ENCODE measurements at places on chromosomes 1 and 21.

GRCh38 chr1:150987924-150988323 lies 5.8 kb downstream of the ANXA9 start:
- no peak for DNase-seq

DNA sequence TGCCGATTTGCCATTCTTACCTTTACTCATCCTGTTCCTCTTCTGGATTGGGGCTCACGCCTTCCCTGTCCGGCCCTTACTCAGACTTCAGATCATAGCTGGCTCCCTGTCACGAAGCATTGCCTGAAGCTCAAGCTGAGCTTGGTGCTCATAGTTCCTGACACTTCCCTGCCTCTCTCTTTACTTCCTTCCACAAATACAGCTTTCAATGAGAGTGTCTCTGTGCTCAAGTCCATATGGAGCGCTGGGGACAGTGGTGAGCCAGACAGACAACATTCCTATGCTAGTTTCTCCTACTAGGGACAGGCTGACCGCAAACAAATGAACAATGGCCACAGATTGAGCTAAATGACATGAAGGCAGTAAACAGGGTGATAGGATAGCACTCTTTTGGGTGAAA lies 38.1 kb downstream of the HHAT start:
- DNase-seq, result no peak

- DNase-seq, result no peak
Observed at GRCh38 chr1:29684141-29684540, 447.8 kb downstream of the PTPRU start.

DNA sequence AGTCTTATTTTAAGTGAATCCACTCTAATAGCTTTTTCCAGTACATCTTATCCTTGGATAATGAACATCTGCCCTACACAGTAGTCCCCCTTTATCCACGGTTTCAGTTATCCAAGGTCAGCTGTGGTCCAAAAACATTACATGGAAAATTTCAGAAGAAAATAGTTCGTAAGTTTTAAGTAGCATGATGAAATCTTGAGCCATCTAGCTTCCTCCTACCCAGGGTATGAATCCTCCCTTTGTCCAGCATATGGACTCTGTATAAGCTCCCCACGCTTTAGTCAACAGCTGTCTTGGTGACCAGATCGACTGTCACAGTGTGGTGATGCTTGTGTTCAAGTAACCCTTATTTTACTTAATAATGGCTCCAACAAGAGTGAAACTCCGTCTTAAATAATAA lies 2.6 kb downstream of the GLRX2 start:
- DNase-seq, result no peak

GRCh38 chr1:160935527-160936258 lies 18.9 kb downstream of the ITLN2 start:
- no peak for DNase-seq

DNA sequence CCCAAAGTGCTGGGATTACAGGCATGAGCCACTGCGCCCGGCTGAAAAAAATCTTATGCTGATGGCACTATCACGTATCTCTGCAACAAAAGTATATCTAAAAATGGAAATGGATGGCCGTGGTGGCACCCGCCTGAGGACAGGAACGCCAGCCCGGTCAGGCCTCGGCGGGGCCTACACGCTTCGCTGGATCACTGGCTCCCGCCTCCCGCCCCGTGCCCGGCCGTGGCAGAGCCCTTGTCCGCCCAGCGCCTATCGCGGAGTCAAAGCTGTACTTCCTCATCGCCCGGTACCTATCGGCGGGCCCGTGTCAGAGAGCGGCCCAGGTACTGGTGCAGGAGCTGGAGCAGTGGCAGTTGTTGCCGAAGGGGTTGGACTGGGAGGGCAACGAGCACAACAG lies 28.8 kb upstream of the PDPN start:
- DNase-seq, result no peak

- DNase-seq, result no peak
Observed at GRCh38 chr1:238242181-238242580, 351.5 kb upstream of the ZP4 start.

- no peak for DNase-seq
Observed at GRCh38 chr1:216815260-216816131, 92.3 kb upstream of the ESRRG start.

DNA sequence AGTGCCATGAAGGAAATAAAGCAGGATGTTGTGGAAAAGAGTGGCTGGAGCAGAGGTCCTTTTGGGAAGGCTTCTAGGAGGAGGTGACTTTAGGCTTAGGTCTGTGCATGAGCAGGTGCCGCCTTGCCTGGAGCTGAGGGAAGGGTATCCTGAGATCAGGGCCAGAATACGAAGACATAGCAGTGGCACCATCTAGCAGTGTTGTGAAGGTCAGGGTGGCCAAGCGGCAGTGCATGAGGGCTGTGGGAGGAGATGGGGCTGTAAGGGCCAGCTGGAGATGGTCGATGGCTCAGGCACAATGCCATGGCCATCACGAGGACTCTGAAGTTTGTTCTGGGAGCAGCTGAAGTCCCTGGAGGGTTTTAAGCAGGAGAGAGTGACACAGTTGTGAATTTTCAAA lies 219.5 kb downstream of the PTPRU start:
- DNase-seq, result no peak

- DNase-seq, result no peak
Observed at GRCh38 chr1:111679541-111679940, 59.7 kb downstream of the INKA2 start.

DNA sequence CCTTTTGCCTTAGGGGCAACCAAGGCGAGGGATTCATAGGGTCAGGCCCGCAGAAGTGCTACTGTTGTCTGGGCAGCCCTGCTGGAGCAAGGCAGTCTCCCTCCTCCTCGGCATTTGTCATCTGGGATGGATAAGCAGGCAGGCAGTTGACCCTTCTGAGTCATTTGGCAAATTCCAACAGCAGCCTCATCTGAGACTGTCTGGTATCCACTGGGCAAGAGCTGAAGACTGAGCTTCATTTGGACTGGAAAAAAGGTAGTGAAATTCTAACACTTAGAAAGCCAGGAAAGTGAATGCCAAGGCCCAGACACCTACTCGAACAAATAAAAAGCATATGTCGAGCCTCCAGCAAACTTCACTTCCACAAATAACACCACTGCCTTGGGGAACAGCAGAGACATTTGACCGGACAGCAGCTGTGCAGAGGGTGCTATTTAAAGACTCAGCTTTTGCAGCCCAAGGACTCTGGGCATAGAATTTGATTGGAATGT lies 4.0 kb upstream of the ZBTB40 start:
- DNase-seq, result no peak
